Activated naive CD8-positive, alpha-beta T cell treated with anti-CD3 and anti-CD28 coated beads, Interleukin-2, amount 10 ng/mL, durations not matched to agents 7 days and 5 days (primary cell): ENCODE measurements at places on chromosomes 11 and 22. TPM values are rescaled to one million over a fixed set of nuclear protein-coding genes. Genes with fewer than 3 reads are reported as not detected.

Gene AGBL2
- total RNA-seq: 8.3 TPM

Gene CYB5R2
- 1.6 TPM for total RNA-seq

Gene MUC6
- not detected for total RNA-seq

DNA sequence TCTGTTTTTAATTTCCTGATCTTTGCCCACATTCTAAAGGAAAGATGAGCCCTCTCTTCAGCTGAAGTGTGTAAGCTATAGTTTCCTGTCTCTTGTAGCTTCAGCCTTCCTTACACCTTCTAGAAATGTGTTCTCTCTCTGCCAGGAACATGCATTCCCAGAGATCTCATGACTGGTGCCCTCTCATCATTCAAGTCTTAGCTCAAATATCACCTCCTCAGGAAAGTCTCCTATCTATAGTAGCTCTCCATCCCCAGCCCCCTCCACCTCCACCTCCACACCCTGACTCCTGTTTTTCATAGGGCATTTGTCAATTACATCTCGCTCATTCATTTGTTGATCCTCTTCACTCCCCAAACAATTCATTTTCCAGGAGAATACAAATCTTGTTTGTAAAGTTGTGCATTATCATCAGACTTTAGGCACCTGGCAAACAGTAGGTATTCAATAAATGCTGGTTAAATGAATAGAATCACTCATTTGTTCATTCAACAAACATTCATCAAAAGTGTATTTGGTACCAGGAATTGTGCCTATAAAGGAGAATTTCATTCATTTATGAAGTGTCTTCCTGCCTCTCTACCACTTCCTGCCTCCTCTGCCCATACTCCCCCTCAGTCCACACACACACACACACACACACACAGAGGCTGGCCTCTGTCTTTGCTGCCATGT is 160.3 kb downstream of the BBOX1 start:
- no peak overlapping the region for H3K4me3 ChIP-seq
- H3K4me1 ChIP-seq: peaks cover 5% of the 10 kb centered on the region
- no peaks in the 10 kb centered on the region for H3K36me3 ChIP-seq
- no peaks in the 10 kb centered on the region for H3K27me3 ChIP-seq
- no peak for DNase-seq

DNA sequence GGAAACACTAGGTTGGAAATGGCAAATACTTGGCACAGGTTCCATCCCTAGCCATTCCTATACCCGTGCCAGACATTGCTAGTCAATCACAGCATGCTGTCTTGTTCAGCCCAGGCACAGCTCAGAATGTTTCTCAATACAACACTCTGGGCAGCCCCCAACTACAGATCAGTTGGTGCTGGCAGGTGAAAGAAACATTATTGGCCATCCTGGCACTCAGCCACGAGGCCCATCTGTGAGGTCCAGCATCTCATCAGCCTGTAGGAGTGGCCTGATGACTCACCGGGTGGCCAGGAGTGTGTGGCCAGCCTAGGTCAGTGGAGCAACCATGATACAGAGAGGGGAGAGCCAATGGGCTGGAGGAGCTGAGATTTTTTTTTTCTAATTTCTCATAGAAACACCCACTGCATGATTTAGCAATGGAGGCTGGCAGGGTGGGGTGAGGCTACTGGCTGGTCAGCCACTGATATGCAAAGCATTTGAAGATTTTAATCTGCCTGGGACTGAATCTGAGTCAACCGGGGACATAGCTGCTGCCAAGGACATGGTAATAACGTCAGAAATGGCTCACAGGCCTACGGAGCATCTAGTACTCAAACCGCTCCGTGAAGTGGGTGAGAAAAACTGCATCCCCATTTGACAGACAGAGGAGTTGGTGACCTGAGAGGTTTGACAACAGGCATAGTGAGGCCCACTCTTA is 5.4 kb downstream of the MYO18B start:
- no peak overlapping the region for H3K4me3 ChIP-seq
- no peaks in the 10 kb centered on the region for H3K27me3 ChIP-seq
- DNase-seq: no peak

GRCh38 chr11:2406878-2407410 is 6.4 kb downstream of the TSSC4 start:
- no peaks in the 10 kb centered on the region for H3K27me3 ChIP-seq
- no peaks in the 10 kb centered on the region for H3K4me1 ChIP-seq
- DNase-seq: no peak
- no peak overlapping the region for H3K27ac ChIP-seq
